ENCODE measurements at places on chromosomes 2 and 18. TPM values are rescaled to one million over a fixed set of nuclear protein-coding genes. Genes with fewer than 3 reads are reported as not detected.

DNA sequence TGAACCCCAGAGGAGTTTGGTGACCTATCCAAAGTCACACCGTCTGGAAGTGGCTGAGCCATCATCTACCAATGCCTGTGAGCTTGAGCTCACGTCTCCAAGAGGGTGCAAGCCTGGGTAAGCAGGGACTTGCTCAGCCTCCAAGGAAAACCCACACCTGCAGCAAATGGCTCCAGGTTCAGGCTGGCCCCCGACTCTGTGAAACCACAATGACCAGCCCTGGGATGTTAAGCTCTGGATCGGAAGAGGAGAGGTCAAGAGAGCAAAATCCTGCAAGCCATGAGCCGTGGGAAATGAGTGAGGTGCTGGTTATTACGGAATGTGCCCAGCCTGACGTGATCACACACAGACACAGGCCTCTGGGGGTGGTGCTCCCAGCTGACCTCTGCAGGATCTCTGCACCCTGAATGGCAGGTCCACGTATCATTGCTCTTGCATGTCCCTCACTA, 94.1 kb upstream of the OTOS start:
- DNase-seq, result no peak

The KCNJ13 gene
- not detected for total RNA-seq

DNA sequence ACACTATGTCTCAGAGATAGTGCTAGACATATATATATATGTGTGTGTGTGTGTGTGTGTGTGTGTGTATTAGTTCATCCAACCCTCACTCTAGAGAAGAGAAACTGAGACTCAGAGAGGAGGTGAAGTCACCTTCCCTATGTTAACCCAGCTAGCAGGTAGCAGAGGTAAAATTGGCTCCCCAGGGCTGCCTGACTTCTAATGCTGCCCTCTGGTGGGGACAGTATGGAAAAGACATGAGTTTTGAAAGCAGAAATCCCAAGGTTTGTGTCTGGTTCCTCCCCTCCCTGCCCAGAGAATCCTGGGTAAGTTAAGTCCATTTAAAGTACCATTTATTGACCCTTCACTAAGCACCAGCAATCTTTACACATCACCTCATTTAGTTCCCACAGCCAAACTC, 137.7 kb downstream of the THNSL2 start:
- DNase-seq, result no peak

The NEU2 gene
- total RNA-seq, result not detected

DNA sequence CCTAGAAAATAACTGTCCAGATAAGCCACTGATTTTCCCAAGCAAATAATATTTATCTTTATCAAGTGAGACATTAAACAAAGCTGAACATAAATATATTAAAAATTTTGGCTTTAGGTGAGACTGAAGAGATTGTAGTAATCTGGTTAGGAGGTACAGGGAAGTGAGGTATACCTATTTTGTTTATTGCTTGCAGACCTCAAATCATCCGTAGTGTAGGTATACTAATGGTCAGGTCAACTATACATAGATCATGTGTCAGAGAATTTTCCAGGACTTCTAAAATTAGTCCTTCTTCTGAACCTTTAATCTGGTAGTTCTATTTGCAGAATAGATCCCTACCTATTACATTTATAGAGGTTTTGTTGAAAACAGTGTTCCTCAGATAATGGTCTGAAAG, 41.5 kb downstream of the SP140 start:
- DNase-seq, result no peak

GRCh38 chr2:224601923-224602322, 16.8 kb upstream of the CUL3 start:
- no peak for DNase-seq

DNA sequence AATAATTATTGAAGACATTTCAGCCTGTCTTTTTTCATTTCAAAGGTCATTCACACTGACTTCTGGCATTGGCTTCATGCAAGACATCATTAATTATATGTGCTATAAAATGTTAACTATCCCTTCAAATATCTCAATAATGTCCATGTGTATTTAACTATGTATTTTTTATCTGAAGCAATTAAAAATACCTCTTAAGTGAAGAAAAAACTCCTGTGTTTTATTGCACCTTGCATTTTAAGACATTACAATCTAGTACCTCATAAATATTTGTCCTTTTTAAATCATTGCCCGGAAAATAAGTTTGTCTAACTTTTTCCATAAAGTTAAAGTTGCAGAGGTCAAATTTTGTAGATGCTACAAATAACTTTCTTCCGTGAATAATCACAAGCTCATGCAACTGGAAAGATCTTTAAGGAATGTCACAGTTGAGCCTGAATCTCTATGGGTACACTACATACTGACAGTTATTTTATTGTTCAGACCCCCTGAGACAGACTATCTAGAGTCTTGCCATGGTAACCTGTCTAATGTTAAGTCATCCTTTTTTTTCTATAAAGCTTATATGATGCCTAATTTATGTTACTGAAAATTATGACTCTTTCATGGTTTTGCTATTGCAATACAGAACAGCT, 38.4 kb upstream of the COBLL1 start:
- DNase-seq, result no peak

The FAHD2B gene
- total RNA-seq, result 6.1 TPM

- no peak for DNase-seq
These were observed 215.6 kb upstream of the SLC14A2 start for GRCh38 chr18:45399643-45400042.

- no peak for DNase-seq
These were observed 1.4 kb downstream of the HOXD13 start for GRCh38 chr2:176093898-176094249.

The SLC8A1 gene
- 6.0 TPM for total RNA-seq

DNA sequence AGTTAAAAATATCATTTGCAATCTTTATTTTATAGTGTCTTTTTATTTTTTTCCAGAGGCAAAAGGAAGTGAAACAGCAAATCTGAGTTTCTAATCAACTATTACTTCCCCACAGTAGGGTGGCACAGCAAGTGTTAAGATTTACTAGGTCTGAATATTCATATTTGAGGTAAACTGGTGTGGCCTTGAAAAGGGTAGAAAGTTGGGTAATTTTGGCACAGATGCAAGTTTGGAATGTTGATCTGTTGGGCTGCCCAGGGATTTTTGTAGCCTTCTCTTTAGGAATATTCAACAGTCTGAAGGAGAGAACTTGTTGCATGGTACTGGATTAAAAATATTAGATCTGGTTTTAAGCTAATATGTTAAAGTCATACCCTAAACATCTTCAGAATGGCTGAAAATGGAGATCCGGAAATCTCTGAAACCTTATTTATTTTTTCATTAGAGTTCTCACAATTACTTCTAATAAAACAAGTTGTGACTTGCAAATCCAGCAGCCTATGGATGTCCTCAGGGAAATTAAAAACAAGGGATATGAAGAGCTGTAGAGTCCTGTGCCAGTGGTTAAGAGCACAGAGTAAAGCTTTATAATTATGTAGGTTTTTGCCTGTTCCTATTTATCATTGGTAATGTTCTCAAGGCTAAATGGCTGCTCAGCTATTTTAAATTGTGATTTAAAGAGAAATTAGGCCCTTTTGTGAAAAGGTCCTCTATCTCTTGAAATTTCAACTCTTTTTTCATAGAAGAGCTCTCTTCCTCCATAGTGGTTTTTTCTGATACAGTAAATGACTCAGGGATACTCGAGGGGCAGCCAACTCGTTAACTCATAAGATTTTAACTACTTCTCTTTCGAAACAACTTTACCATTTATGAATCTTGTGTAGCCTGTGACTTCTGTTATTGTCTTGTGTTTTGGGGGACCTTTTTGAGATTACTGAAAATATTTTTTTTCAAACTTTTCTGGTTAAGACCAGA, 11.0 kb downstream of the TANK start:
- no peak for DNase-seq

The NLRC4 gene
- 0.46 TPM for total RNA-seq

The VSNL1 gene
- total RNA-seq, result 2.1 TPM

- no peak for DNase-seq
These were observed 1405.8 kb downstream of the DPP10 start for GRCh38 chr2:115848192-115848591.

GRCh38 chr2:202609381-202610145, 25.2 kb upstream of the FAM117B start:
- no peak for DNase-seq

- DNase-seq, result no peak
These were observed 222.8 kb downstream of the NAPG start for GRCh38 chr18:10748641-10749040.

- DNase-seq, result peak; percentile 84
These were observed 19.6 kb downstream of the TUBB6 start for GRCh38 chr18:12327510-12328178.

GRCh38 chr2:119598596-119599263, 54.5 kb downstream of the CFAP221 start:
- no peak for DNase-seq

The ALPG gene
- 8.1 TPM for total RNA-seq

GRCh38 chr18:50689578-50689977, 129.7 kb downstream of the MAPK4 start:
- DNase-seq, result no peak

Measured in mucosa of descending colon (tissue), 3 donors.